ENCODE measurements at places on chromosomes 2 and 18. TPM values are rescaled to one million over a fixed set of nuclear protein-coding genes. Genes with fewer than 3 reads are reported as not detected.

The NLRC4 gene
- 21.9 TPM for total RNA-seq

The PROKR1 gene
- total RNA-seq = not detected

The IL36RN gene
- total RNA-seq = not detected

The B3GNT7 gene
- total RNA-seq = 32.6 TPM

The ABHD1 gene
- total RNA-seq = not detected

The L3MBTL4 gene
- total RNA-seq = 13.9 TPM

The ANKRD30B gene
- total RNA-seq = not detected

The WDCP gene
- total RNA-seq = 10.3 TPM

The TIGD1 gene
- 3.7 TPM for total RNA-seq

GRCh38 chr2:44753552-44754285 is 187.8 kb upstream of the SIX3 start:
- DNase-seq = no peak

DNA sequence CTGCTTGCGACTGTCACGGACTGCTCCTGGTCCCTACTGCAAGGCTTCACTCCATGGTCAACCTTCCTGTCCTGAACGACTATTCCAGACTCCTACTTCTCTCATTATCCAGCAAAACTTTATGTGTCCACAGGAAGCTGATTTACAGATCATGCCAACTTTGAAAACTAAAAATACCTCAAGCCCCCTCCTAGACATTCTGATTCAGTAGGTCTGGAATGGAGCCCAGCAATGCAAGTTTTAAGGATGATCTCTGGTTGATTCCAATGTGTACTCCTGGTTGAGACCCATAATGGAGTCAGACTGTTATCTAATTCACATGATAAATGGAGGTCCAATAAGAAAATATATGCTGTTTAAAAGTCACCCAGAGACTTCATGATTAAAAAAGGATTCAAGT is 13.1 kb upstream of the LRATD1 start:
- DNase-seq = no peak

GRCh38 chr2:72915907-72916742 is 1.2 kb upstream of the EMX1 start:
- DNase-seq = peak; percentile 53

DNA sequence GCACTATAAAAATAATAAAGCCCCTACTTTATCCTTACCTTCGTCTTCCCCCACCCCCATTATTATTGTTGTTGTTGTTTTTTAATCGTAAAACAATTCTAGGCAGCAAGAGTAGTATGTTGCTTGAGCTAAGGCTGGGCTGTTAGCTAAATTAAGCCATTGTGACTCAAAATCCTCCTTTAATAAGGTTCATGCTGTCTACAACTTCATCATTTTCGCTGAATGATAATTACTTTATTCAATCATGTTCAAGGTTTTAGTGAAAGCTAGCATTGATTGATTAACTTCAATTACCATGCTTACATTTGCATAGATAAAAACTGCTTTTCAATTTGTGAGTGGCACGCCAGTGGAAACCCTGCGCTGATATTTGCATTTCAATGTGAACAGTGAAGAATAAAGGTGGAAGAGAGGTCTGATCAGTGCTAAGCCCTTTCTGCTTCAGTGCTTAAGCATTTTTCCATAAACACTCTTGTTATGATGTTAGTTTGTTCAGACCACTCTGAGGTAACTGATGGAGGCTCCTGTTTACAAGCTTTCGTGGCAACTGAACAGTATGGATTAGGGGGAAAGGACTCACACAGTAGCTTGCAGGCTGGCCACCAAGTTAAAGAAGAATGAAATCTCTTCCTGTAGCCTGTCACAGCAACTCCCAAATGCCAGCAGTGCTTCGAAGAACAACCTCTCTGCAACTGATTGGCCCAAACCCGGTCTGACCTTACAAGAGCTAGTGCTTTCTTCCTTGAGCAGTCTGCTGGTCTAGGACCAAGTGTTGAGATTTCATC is 156.8 kb downstream of the GPD2 start:
- DNase-seq = no peak

DNA sequence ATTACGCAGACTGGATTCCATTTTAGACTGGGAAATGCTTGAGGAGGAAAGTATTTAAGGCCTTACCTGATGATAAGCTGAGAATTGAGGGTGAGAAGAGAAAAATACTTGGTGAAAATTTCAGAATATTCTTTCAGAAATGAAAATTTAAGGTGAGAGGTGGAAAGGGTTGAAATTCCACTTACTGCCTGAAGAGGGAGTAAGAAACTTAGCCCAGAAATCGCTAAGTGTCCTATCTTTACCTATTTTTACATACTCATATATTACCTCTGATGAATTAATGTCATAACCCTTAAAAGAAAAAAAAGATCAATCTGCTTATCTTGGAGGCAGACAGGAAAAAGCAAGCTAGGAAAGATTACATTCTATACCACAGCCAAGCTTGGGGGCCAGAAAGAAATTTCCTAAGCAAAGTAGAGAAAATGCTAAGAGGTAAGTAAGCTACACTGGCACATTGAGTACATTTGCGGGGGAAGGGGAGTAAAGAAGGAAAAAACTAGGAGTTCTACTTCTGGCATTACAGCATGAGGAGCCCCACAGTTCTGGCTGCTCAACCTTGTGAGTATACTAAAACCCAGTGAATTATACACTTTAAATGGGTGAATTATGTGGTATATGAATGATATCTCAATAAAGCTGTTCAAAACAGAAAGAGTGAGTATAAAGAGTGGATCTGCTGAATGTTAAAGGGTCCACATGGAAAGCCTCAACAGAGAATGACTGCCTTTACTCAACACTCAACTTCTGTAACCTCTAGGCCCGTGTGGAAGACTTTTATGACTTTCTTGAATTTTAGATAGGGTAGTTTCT is 33.8 kb downstream of the SMC6 start:
- DNase-seq = no peak

- no peak for DNase-seq
These were observed 104.9 kb downstream of the ASAP2 start for GRCh38 chr2:9311488-9311887.

- DNase-seq = no peak
These were observed 26.7 kb upstream of the APOB start for GRCh38 chr2:21070341-21071257.

DNA sequence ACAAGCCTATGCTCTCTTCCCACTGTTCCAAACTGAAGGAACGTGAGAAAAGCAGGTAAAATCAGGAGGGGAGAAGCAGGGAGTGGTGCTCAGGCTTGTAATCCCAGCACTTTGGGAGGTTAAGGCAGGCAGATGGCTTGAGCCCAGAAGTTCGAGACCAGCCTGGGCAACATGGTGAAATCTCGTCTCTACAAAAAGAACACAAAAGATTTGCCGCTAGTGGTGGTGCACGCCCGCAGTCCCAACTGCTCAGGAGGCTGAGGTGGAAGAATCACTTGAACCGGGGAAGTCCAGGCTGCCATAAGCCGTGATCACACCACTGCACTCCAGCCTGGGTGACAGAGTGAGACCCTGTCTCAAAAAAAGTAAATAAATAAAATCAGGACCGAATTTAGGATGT is 1.3 kb upstream of the TMSB10 start:
- DNase-seq = no peak

DNA sequence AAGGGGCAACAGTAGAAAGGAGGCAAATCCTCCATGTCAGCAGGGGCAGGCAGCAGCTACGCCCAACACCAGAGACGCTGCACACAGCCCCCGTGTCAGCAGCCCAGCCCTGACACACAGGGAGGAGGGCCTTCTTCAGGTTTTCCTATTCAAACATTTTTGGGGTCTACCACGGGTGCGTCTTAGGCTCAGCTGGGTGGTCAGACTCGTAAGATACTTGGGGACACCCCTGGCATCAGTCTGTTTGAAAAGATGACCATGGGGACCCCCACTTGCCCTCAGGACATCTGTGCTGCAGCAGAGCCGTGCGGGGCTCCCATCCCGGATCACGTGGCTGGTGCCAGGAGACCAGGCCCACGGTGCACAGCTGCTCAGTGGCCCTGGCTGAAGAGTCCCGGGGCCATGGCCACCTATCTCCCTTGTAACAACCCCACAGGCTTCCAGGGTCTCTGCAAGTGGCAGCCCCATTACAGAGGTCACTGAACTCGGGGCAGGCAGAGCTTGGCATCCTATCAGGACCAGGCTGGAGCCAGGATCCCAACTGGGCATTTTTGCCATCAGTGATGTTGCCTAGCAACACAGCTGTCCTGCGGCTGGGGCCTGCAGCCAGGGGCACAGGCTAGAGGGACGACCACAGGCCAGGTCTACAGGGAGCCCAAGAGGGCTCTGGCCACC is 82.5 kb downstream of the EDAR start:
- no peak for DNase-seq

GRCh38 chr2:233429175-233429897 is 75.0 kb downstream of the DGKD start:
- DNase-seq = no peak

DNA sequence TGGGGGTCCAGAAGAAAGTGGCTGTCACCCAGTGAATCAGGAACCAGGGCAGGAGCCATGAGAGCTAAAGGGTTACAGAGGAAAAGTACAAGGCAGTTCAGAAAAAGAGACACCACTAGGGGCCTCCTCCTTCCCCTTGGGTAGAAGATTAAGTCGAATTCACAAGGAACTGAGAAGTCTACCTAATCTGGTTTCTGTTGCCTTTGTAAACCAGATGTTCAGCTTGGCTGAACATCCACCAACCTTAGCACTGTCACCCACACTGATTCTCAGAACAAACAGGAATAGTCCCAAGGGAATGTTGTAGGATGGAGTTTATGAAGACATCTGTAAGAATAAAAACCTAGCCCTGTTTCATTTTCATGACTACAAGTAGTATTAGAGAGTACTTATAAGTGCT is 90.4 kb upstream of the NOSTRIN start:
- DNase-seq = no peak

DNA sequence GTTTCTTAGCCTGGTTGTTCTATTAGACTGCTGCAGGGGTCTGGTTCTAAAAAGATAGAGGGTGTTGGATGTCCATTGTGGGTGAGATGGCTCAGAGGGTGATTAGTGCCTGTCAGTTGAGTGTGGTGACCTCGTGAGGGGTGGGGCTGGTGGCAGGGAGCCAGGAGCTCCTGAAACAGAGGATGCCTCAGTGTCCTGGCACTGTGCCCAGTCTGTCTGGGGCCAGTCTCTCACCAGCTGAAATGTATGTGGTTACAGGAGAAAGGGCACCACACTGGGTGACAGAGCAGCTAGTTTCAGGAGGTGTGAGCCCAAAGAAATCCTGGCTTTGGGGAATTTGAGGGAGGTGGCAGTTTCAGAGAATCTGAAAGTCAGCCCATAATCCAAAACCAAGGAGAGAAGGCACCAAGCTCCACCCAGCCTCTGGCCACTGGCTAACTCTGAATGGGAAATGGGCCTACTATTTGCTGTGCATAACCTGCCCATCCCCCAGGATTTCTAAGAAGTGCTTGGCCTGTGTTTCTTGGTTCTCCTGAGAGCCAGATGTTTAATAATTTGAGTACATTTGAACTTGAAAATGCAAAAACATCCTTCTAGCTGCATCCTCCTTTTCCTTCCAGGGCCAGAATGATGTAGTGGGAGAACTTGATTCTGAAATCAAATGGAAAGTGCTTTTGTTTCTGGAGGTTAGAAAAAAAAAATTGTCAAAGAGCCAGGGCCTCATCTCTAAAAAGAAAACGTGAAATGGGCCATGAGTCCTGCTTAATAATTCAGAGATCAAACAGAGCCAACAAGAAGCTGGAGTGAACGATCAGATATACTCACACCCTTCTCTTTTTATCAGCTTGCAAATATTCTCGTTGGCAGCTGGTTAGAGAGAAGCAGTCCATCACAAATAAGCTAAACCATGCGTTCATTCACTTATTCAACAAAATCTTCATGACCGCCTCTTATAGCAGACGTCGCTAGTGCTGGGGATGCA is 92.3 kb downstream of the B3GNT2 start:
- no peak for DNase-seq

Measured in left lung (tissue), 14 donors.